ENCODE measurements at places on chromosomes 3 and 15.

- no peak overlapping the region for H3K27ac ChIP-seq
- H3K4me1 ChIP-seq: no peaks in the 10 kb centered on the region
- DNase-seq: no peak
- H3K4me3 ChIP-seq: no peak overlapping the region
Observed at GRCh38 chr3:138879541-138880380, 45.0 kb upstream of the PIK3CB start.

DNA sequence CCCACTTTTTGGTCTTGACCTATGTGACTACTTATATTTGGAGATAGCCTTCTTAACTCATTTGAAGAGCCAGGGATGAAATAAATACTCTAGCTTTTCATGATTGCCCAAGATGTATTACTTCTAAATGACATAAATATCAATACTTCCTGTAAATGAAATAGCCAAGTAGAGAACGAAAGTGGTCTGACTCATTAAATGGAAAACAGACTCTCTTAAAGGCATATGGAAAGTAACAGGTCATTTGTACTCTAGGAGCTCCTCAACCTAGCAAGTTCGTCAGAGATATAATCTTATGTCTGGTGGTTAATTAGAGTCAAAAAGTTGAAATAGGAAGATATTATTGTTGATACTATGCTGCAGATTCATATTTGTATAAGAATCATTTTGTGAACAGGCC, 1105.4 kb downstream of the TUSC7 start:
- no peak overlapping the region for H3K4me3 ChIP-seq
- DNase-seq: no peak
- no peak overlapping the region for H3K27ac ChIP-seq

DNA sequence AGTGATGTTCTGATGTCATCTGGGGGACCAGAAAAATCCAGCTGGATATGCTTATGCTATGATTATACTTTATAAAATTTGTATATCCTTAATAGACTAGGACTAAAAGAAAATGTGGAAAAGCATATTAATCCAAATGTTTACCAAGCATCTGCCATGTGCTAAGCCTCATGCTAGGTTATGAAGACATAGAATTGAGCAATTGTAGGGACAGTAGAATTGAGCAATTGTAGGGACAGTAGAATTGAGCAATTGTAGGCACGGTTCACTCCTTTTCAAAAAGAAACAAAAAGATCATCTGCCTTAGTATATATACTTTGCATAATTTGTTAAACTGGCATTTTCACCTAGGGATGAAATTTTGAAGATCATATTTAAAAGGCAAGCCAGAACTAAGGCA, 18.3 kb downstream of the ABHD5 start:
- no peak for DNase-seq
- H3K27ac ChIP-seq: no peak overlapping the region
- H3K36me3 ChIP-seq: peaks cover 25% of the 10 kb centered on the region
- no peak overlapping the region for H3K4me3 ChIP-seq
- H3K4me1 ChIP-seq: peaks cover 12% of the 10 kb centered on the region

DNA sequence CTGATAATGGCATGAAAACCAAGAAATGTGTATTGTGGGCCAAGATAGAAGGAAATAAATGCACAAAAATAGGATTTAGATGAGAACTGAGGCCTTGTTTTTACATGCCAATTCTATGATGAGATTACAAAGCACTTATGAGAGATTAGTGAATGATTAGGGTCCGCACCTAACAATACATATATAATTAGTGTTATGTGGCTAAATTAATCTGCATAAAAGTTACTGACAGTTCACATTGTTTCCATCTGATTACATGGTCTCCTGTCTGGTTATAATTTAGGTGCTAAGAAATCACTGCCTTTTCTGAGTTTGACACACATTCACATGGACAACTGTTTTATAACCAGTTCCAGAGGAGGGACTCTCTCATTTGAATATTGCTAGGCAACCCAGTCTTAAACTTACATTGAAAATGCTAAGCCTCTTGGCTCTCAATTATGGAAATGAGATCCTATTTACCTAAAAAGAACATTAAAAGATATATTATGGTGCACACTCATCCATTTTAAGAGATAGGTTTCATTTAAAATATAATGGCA, 117.0 kb upstream of the ARL6 start:
- no peak for DNase-seq
- H3K4me3 ChIP-seq: no peak overlapping the region
- no peaks in the 10 kb centered on the region for H3K27me3 ChIP-seq
- no peak overlapping the region for H3K27ac ChIP-seq
- H3K36me3 ChIP-seq: no peaks in the 10 kb centered on the region

- no peaks in the 10 kb centered on the region for H3K27me3 ChIP-seq
- H3K27ac ChIP-seq: peak overlapping the region; percentile 100
- peaks cover 67% of the 10 kb centered on the region for H3K4me1 ChIP-seq
- H3K4me3 ChIP-seq: peak overlapping the region; percentile 96
- no peak for DNase-seq
- H3K36me3 ChIP-seq: peaks cover 3% of the 10 kb centered on the region
Observed at GRCh38 chr15:60396560-60396957, 1.2 kb downstream of the ANXA2 start.

DNA sequence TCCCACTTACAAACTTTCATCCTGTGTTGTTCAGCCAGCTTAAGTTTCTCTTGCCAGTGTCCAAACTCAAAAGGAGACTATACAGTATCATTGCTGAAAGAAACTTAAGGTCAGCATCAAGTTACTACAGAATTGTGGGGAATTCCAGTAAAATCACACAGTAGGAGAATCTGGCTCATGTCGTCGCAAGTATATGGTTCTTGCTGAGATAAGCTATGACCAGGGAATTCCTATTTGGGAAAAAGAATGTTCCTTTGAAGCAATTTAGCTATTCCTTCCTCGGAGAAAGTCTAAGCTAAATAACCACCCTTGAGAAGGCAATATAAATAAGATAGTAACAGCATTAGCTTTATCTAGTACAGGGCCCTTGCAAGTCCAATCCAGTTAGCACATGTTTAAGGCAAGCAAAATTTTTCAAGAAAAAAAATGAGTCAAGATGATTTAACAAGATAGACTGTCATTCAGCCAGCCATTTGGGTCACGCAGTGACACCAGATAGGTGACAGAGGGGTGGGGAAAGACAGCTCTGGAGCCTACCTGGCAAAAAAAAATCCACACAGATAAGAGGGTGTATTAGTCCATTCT, 78.2 kb upstream of the THBS1 start:
- no peak overlapping the region for H3K27ac ChIP-seq
- H3K4me3 ChIP-seq: no peak overlapping the region
- DNase-seq: no peak
- H3K36me3 ChIP-seq: no peaks in the 10 kb centered on the region
- no peaks in the 10 kb centered on the region for H3K27me3 ChIP-seq
- H3K4me1 ChIP-seq: peaks cover 35% of the 10 kb centered on the region

DNA sequence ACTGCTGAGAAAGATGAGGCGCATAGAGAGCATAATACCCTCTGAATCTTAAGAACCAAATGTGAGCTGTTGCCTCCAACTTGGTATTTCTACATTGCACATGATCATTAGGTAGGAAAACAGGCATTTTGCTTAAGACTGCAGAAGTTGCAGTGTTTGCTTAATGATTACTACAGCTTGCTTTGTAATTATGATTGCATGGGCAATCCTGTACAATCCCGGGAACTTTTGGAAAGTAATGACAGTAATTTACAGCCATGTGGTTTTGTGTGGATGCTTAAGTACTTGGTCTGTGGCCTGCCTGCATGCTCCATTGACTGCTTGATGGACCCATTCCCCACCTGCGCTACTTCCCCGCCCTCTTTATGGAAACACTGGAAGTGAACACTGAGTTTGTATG, 301.1 kb downstream of the DIPK2A start:
- H3K36me3 ChIP-seq: no peaks in the 10 kb centered on the region
- no peaks in the 10 kb centered on the region for H3K4me1 ChIP-seq
- H3K4me3 ChIP-seq: no peak overlapping the region
- DNase-seq: no peak
- no peak overlapping the region for H3K27ac ChIP-seq
- no peaks in the 10 kb centered on the region for H3K27me3 ChIP-seq

GRCh38 chr3:171460725-171461524, 720 bp upstream of the TNIK start:
- H3K27me3 ChIP-seq: peaks cover 12% of the 10 kb centered on the region
- H3K4me1 ChIP-seq: peaks cover 31% of the 10 kb centered on the region
- H3K4me3 ChIP-seq: peak overlapping the region; percentile 81
- H3K27ac ChIP-seq: peak overlapping the region; percentile 2
- no peaks in the 10 kb centered on the region for H3K36me3 ChIP-seq

DNA sequence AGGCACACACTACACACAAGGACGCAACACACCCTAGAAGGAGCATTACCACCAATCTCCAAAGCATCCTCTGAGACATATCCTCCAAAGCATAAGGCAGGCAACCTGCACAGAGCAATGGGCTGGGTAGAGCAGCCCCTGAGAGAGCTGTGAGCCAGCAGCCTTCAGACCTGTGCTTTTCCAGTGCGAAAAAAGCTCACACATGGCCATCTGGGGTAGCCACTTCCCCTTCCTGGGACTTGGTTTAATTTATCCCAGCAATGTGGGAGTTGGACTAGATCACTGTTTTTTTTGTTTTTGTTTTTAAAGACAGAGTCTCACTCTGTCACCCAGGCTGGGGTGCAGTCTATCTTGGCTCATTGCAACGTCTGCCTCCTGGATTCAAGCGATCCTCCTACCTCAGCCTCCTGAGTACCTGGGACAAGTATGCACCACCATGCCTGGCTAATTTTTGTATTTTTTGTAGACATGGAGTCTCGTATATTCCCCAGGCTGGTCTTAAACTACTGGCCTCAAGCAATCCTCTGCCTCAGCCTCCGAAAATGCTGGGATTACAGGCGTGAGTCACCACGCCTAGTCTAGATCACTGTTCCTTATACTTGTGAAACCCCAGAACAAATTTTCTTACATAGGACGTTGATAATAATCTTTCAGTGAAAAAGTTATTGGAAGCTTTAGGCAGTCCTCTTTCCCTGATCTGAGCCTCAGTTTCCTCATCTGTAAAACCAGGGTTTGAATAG, 18.9 kb downstream of the PTPN23 start:
- H3K27ac ChIP-seq: no peak overlapping the region
- no peak for DNase-seq
- no peaks in the 10 kb centered on the region for H3K27me3 ChIP-seq

GRCh38 chr3:105564546-105565288, 198.0 kb downstream of the ALCAM start:
- H3K36me3 ChIP-seq: no peaks in the 10 kb centered on the region
- H3K4me3 ChIP-seq: no peak overlapping the region
- no peaks in the 10 kb centered on the region for H3K27me3 ChIP-seq
- DNase-seq: no peak

GRCh38 chr3:61729038-61729634, 167.8 kb downstream of the PTPRG start:
- H3K36me3 ChIP-seq: no peaks in the 10 kb centered on the region
- H3K27ac ChIP-seq: no peak overlapping the region
- H3K4me3 ChIP-seq: no peak overlapping the region
- H3K4me1 ChIP-seq: peaks cover 3% of the 10 kb centered on the region
- DNase-seq: no peak

DNA sequence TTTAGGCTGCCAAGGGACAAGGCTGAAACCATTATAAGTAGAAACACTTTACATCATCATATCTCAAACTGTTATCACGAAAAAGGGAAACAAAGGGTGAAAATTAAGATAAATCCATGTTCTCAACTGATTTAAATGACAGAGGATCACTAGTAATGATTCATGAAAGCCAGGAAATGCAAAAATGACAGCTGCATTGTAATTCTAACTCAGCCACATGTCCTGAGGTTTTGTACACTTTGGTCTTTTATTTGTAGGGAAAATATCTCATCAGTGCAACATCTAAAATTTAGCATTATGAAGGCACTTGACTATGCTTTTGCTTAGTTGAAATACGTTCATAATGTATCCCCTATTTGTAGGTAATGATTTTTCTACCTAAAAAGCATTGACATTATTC, 379.7 kb downstream of the TIGIT start:
- no peak for DNase-seq
- no peak overlapping the region for H3K27ac ChIP-seq
- H3K4me3 ChIP-seq: no peak overlapping the region
- no peaks in the 10 kb centered on the region for H3K36me3 ChIP-seq
- no peaks in the 10 kb centered on the region for H3K4me1 ChIP-seq

DNA sequence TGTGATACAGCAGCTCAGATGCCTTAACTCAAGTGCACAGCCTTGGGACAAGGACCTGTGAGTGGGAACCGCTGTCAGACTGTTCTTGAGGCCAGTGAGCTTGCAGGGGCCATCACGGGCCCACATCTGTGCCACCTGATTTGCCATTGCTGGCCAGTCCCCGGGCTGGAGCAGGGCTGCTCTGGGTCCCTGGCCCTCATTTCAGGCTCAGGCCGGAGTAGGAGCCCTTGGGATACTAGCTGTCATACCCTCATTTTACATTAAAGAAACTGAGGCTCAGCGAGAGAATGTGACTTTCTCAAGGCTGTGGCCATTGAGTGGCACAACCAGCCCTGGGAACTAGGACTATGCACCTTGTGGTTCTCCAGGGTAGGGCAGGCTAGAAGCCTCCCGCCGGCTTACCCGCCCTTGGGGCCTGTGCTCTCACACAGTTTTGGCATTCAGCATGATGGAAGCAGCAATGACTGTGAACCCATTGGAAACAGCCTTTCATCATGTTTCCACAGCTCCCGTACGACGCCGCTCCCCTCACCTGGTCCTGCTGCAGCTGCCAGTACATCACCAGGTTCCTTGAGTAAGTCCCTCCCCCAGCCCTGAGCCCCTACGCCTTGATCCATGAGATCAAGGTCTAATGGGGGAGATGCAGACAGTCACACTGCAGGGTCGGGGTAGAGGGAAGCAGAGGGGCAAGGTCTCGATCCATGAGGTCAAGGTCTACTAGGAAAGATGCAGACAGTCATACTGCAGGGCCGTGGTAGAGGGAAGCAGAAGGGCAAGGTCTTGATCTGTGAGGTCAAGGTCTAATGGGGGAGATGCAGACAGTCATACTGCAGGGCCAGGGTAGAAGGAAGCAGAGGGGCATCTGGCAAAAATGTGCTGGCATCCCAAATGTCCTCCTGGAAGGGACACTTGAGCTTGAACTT, 42.2 kb downstream of the GOLGA6L10 start:
- no peaks in the 10 kb centered on the region for H3K4me1 ChIP-seq
- no peaks in the 10 kb centered on the region for H3K36me3 ChIP-seq
- H3K27ac ChIP-seq: no peak overlapping the region
- H3K27me3 ChIP-seq: no peaks in the 10 kb centered on the region
- peak; percentile 55 for DNase-seq

GRCh38 chr3:79869461-79870312, 101.9 kb upstream of the ROBO1 start:
- no peaks in the 10 kb centered on the region for H3K36me3 ChIP-seq
- H3K27me3 ChIP-seq: no peaks in the 10 kb centered on the region
- H3K4me1 ChIP-seq: no peaks in the 10 kb centered on the region
- no peak overlapping the region for H3K4me3 ChIP-seq
- no peak for DNase-seq

- no peaks in the 10 kb centered on the region for H3K4me1 ChIP-seq
- peaks cover 4% of the 10 kb centered on the region for H3K27me3 ChIP-seq
- H3K27ac ChIP-seq: no peak overlapping the region
- no peak overlapping the region for H3K4me3 ChIP-seq
- no peaks in the 10 kb centered on the region for H3K36me3 ChIP-seq
- DNase-seq: no peak
Observed at GRCh38 chr15:33328106-33328505, 17.3 kb downstream of the RYR3 start.

- H3K4me1 ChIP-seq: peaks cover 31% of the 10 kb centered on the region
- no peak overlapping the region for H3K4me3 ChIP-seq
- no peak for DNase-seq
- H3K27ac ChIP-seq: peak overlapping the region; percentile 64
- no peaks in the 10 kb centered on the region for H3K27me3 ChIP-seq
Observed at GRCh38 chr15:52010633-52011595, 8.1 kb upstream of the MAPK6 start.

Data from suprapubic skin (tissue), 4 donors.